ENCODE measurements at places on chromosomes 5 and 9.

- DNase-seq, result no peak
Measured at GRCh38 chr5:88979726-88980125, 96.7 kb upstream of the MEF2C start.

DNA sequence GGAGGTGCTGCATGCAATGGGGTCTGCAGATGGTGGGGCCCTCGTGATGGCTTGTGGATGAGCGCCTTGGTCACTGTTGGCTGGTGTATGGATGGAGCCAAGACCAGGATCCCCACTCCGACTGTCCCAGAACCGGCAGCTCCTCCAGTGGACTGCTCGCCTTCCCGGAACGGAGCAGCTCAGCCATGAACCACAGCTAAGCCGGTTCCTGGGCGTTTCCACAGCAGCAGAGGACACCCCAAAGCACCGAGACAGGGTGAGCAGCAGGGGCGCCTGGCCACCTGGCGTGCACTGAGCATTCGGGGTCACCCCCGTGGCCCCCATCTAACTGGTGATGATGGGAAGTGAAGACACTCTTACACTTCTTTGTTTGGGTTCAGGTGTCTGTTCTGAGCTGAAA is 26.1 kb downstream of the CCDC187 start:
- no peak for DNase-seq

DNA sequence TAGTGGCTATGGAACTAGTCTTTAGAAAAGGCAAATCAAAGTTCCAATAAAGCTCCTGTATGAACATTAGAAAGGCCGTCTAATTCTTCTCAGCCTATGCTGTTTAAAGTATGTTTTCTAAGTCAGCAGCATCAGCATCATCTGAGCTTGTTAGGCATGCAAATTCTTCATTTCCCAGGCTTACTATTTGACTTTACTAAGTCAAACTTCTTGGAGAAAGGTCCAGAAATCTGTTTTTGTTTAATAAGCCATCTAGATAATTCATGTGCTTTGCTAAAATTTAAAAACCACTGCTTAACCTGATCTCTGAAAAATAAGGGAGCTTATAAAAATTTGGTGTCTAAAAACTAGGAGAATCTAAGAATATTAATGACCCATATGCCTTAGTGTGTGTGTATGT is 200.2 kb upstream of the SGCD start:
- DNase-seq, result no peak

DNA sequence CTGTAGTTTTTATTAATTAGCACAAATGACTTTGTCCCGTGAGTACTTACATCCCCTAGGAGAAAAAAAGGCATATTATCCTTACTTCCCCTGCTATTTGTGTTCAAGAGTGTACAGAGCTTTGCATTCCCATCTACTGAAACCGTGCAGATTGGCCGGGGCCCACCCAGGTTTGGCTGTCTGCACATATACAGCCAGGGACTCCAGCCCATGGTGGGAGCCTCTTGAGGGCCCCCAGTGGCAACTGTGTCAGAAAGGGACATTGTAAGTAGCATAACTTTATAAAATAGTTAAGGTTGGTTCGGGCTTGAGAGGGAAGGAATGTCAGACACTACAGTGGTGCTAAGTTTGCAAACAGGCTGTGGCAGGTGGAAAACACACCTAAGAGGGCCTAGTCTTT is 24.7 kb downstream of the PHF2 start:
- DNase-seq, result no peak

GRCh38 chr5:135484674-135485086 is 32.5 kb upstream of the TIFAB start:
- DNase-seq, result no peak

- DNase-seq, result no peak
Measured at GRCh38 chr9:86407022-86407421, 52.8 kb upstream of the TUT7 start.

- DNase-seq, result peak; percentile 23
Measured at GRCh38 chr9:124370896-124371582, 44.2 kb downstream of the PSMB7 start.

DNA sequence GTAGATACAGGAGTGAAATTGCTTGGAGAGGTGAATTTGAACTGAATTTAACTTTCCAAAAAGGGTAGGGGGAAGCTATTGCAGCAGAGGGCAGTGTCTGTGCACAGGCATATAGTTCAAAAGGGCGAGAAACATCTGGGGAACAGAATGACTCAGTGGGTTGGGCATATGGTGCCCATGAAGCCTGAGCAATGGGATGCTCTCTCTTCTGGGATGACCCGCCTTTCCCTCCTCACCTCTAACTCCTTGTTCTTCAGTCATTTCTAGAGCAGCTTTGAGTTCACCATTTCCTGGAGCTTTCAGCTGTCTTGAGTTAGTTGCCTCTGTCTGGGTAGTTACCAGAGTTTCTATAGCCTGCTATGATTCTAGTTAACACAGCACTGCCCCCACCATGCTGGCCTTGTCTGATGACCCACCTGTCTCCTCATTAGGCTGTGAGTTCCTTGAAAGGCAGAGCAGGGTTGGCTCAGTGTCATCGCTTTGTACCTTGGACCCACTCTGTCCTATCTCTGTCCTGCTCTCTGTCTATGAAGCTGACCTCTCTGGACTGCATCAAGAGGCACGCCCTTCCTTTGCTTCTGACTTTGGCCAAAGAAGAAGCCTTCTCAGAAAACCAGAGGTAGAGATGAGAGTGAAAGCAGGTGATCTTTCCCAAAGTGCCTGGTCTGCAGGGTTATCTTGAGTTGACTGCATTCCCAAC is 299.6 kb upstream of the KLF4 start:
- DNase-seq, result no peak

GRCh38 chr9:20135119-20135697 is 346.4 kb upstream of the SLC24A2 start:
- DNase-seq, result no peak

- DNase-seq, result no peak
Measured at GRCh38 chr9:13586587-13587374, 307.3 kb upstream of the MPDZ start.

DNA sequence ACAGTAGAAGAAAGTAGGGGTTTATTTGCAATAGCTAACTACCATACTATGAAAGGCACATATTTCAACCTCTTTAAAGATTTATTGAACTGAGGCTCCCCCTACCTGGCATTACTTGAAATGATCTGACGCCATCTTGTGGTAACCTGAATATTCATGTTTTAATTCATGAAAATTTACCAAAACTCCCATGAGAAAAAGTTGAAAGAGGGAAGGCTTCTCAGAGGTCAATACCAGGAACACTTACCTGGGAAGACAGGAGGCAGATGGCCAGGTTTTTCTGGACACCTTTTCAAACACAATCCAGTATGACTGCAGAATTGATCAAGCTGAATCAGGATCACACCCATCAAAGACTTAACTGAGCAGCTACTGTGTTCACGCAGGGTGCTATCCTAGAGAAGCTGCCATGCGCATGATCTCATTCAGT is 9.4 kb downstream of the PRELID2 start:
- DNase-seq, result peak; percentile 32

- no peak for DNase-seq
Measured at GRCh38 chr5:170536525-170536924, 32.7 kb downstream of the KCNIP1 start.

DNA sequence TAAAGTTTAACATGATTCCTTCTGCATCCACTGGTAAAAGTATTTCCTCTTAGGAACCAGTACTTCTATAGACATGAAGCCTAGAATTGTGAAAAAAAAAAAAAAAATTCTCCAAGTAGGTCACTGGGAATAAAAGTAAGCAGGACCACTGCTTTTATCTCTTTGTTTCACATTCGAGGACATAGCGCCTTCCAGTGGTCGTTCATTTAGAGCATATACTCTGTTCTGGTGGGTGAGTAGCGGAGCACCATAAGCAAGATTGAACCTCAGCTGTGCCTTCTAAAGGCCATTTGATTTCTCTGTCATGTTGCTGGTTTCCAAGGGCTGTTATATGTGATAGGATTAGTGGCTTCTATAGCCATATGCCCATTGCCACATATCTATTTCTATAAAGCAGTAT is 393.1 kb downstream of the TMEM232 start:
- DNase-seq, result no peak

- DNase-seq, result no peak
Measured at GRCh38 chr9:90979639-90980038, 178.0 kb downstream of the SYK start.

DNA sequence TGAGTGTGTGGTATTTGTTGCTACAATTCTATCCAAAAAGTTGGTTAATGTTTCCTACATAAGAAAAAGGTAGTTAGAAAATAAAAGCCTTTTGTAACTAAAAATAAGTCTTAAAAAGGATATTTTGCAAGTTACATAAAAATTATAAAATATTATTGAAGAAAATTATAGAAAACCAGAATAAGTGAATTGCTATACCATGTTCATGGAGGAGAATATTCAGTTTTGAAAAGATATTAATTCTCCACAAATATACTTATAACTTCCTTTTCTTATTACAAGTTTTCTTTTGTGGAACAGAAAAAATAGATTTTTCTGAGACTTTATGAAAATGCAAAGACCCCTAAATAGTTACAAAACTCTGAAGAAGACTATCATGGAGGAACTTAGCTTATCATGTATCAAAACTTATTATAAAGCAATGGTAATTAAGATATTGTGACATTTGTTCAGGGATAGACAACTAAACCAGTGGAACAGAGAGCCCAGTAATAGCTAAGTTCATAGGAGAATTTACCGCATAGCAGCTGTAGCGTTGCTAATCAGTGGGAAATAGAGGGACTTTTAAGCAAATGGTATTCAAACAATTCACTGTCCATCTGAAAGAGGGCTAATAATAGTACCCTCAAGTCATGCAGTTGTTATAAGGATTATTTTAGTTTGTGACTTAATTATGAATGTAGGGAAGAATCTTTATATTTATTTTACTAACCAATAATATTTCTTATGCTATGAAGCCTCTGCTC is 515.2 kb upstream of the ZNF608 start:
- DNase-seq, result no peak

- DNase-seq, result no peak
Measured at GRCh38 chr5:177427919-177428573, 1.6 kb downstream of the GRK6 start.

GRCh38 chr5:80093796-80094195 is 58.6 kb downstream of the THBS4 start:
- no peak for DNase-seq

DNA sequence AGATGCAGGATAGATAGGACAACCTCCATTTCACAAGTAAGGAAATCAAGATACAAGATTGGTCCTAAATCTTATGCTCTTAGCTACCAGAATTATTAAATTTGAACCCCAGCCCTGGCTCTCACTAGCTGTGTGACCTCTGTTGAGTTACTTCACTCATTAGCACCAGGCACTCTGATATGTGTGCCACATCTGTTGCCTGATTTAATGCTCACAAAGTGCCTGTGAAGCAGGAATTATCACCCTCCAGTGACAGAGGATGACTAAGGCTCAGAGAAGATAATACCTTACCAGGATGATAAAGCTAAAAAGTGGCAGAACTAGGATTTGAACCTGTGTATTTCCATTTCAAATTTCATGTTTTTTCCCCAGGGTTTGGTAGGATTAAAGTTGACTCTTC is 110.0 kb downstream of the PLPPR1 start:
- no peak for DNase-seq

DNA sequence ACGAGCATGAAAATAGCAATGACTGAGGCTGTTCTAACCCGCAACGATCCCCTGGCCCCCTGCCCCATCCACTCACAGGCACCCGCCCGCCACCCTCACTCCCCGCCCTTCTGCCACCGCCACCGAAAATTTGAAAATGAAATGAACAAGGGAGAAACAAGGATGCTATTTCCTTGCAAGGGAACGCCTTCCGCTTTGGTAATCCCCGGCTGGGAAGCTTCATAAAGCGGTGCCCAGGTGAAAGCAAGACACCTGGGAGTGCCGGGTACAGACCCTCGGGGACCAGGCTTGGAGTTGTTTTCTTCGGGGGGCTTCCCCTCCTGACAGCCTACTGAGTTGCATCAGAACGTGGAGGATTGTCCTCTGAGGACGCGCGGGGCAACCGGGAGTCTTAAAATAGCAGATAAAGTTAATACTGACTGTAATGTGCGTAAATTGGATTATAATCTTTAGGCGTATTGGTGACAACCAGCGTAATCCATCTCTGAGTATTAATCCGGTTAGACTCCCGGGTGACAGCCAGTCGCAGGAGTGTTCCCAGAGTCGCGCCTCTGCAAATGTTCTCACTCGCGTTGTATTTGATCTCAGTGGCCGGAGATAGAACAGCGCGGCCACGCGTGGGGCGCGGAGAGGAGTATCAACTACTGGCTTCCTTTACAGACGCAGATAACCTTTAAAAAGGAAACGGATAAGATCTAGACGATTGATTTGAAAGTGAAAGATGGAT is 885 bp upstream of the MLLT3 start:
- no peak for DNase-seq

DNA sequence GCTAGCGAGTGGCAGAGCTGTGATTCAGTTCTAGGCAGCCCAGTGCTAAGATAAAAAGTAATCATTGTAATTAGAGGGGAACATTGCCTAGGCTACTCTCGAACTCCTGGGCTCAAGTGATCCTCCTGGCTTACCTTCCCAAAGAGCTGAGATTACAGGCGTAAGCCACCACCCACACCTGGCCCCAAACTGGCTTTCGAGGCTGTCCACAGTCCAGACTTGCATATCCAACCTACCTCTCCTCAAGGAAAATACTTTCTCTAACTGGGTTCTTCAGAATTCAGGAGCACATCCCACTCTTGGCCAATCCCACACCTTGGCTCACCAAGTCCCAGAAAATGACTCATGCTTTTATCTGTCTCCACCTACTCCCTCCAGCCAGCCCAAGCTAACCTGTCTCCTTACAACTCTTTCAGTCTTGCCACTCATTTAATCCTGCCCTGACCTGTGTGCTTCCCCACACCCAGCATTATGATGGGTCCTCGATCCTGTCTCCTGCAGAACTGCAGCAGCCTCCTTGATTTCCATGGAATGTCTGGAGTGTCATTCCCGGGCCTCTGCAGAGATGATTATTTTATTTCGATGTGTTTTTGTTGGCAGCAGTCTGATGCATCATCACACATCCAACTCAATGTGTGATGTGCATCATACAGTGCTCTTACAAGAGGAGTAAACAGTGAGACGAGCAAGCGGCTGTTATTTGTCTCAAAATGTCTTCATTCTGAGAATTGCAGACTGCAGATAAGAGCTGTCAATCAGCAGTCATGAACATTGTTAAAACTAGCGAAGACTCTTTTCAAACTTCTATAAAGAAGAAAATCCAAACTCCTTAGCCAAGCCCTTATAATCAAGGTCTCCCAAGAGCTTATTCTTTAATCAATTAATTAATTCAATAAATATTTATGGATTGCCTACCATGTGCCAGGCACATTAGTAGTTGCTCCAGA is 167.3 kb downstream of the SEC61B start:
- no peak for DNase-seq

- DNase-seq, result no peak
Measured at GRCh38 chr5:174284873-174285272, 239.4 kb downstream of the NSG2 start.

GRCh38 chr5:96326902-96327301 is 106.1 kb downstream of the PCSK1 start:
- DNase-seq, result no peak

DNA sequence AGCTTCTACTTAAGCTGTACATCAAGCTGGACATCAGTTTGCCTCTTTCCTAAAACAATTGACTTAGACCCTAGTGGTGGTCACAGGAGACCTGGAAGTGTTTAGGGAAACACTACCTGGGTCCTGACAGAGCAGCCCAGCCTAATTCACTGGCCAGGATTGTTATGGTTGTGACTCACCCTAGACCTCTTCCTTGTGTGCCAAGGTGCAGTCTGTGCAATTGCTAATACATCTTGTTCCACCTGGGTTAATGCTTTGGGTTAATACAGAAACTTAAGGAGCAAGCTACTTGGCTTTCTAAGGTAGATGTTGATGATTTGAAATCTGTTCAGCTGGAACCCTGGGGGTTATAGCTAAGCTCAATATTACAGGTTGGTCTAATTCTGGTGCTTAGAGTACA is 48.7 kb upstream of the SLC46A2 start:
- no peak for DNase-seq

- DNase-seq, result no peak
Measured at GRCh38 chr5:7494481-7495130, 98.7 kb downstream of the ADCY2 start.
